ENCODE measurements at places on chromosomes 1 and 21.

DNA sequence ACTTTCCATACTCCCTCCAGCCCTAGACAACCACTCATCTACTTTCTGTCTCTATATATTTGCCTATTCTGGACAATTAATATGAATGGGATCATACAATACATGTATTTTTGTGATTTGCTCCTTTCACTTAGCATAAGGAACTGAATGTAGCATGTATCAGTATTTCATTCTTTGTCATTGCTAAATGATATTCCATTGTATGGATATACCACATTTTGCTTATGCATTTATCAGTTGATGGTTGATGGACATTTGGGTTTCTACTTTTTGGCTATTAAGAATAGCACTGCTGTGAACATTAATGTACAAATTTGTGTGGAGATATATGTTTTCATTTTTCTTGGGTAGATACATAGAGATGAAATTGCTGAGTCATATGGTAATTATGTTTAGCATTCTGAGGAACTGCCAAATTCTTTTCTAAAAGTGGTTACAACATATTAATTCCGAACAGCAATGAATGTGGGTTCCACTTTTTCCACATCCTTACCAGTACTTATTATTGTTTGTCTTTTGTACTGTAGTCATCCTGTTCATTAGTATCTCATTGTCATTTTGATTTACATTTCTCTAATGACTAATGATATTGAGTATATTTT is 121.0 kb downstream of the LRRC40 start:
- no peak for DNase-seq

GRCh38 chr1:2330035-2330434 is 61.3 kb downstream of the MORN1 start:
- DNase-seq: no peak

- no peak for DNase-seq
Observed at GRCh38 chr1:64568171-64568450, 98.2 kb downstream of the CACHD1 start.

- DNase-seq: no peak
Observed at GRCh38 chr1:71465093-71465492, 384.3 kb upstream of the ZRANB2 start.

All from GM06990 (cell line).